Left renal cortex interstitium (tissue), 4 donors: ENCODE measurements at places on chromosomes 5 and 9.

- no peak for DNase-seq
These were observed 915 bp downstream of the HSDL2 start for GRCh38 chr9:112380825-112381221.

- no peak for DNase-seq
These were observed 382 bp upstream of the CDKN2B start for GRCh38 chr9:22009506-22009867.

GRCh38 chr5:158268286-158268685 is 409.3 kb upstream of the CLINT1 start:
- DNase-seq = no peak

GRCh38 chr5:129173771-129174170 is 79.2 kb downstream of the ISOC1 start:
- DNase-seq = no peak

DNA sequence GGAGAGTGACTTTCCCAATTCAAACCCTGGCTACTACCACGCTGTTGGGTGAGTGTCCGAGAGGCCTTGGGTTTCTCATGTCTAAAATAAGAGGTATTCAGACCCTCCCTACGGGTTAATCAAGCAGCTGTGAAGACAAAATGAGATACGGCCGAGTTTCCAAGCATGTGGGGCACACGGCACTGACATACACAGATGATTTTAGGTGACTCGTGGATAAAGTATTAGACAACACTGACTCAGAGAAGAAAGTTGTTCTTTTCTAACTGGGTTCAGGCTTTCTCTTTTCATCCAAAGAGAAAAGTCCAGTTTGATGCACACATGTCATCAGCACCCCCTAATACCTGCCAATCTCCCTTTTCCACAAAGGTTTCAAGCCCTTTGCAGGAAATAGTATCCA is 15.6 kb downstream of the FOXI1 start:
- DNase-seq = no peak

DNA sequence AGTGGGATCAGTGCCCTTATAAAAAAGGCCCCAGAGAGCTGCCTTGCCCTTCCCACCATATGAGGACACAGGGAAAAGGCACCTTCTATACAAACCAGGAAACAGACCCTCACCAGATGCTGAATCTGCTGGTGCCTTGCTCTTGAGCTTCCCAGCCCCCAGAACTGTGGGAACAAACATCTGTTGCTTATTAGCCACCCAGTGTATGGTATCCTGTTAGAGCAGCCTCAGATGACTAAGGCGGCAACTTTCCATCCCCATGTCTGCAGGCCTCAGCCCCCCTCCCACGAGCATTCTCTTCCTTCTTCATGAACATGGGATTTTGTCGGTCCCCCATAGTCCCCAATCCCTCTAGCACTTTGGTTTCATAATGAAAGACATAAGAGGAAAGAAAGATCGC is 202.5 kb upstream of the GAS1 start:
- DNase-seq = no peak

- DNase-seq = no peak
These were observed 80.6 kb upstream of the SIMC1 start for GRCh38 chr5:176157656-176158055.

DNA sequence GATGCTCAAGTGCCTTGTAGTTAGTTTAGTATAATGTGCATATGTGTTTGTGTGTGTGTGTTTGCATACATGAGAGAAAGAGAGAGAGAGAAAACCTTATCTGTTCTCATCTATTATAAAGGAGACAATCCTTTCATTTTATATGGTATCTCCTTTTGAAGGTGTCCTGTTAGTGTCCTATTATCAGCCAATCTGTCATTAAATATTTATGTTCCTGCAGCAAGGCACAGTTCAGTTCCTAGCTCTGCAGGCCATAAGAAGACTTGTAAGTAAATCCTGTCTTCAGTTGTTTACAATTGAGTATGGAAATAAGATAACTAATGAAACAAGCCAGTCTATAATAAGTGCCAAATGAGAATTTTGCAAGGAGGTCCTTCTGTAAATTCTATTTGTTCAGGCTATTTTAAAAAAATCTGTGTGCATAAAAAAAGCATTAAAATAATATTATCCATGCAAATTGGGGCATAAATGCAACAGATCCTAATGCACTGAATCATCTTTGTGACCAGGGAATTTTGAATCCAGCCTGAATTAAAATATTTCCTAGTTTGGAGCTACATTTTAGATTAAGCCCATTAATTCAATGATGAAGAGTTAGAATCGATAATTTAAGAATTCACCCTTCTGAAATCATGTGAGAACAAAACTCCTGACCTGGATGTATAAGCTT is 18.1 kb downstream of the MAP1B start:
- DNase-seq = no peak

- DNase-seq = no peak
These were observed 169.6 kb upstream of the ADRA1B start for GRCh38 chr5:159746707-159747106.

DNA sequence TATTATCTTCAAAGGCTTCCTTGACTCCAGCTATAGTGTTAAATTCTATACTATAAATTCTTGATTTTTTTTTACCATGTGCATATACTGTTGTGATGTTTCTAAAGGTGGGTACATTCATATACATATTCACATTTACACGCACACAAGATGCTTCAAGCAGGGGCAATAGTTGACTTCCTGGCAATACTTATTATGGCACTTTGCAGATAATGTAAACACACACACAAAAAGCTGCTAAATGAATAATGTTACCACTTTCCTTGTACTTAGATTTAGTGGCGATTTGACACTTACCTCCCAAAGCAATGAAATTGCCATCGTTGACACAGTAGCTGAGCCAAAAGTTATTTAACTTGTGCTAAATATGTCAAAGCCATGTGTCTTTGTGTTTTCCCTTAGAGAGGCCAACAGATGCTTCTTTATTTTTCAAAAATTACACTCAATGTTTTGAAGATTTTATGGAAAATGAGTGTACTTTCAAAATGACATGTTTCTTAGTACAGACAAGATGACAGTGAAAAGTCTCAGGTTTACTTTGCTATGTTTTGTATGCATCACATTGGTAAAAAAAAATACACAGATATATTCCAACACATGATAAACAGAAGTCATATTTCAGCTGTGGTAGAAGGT is 12.2 kb upstream of the ERAP2 start:
- DNase-seq = no peak

DNA sequence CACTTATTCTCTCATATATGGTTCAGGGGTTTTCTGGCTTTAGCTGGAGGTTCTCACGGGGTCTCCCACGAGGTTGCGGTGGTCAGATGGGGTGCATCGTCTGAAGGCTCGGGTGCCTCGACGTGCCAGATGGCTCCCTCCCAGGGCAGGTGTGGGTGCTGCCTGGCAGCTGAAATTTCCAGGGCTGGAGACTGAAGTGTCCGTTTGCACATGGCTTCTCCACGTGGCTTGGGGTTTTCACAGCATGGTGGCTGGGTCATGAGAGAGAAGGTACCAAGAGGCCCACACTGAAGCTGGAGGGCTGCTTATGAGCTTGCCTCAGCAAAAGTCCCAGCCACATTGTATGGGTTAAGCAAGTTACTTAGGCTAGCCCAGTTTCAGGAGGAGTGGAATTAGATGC is 218.6 kb downstream of the AGTPBP1 start:
- DNase-seq = no peak

DNA sequence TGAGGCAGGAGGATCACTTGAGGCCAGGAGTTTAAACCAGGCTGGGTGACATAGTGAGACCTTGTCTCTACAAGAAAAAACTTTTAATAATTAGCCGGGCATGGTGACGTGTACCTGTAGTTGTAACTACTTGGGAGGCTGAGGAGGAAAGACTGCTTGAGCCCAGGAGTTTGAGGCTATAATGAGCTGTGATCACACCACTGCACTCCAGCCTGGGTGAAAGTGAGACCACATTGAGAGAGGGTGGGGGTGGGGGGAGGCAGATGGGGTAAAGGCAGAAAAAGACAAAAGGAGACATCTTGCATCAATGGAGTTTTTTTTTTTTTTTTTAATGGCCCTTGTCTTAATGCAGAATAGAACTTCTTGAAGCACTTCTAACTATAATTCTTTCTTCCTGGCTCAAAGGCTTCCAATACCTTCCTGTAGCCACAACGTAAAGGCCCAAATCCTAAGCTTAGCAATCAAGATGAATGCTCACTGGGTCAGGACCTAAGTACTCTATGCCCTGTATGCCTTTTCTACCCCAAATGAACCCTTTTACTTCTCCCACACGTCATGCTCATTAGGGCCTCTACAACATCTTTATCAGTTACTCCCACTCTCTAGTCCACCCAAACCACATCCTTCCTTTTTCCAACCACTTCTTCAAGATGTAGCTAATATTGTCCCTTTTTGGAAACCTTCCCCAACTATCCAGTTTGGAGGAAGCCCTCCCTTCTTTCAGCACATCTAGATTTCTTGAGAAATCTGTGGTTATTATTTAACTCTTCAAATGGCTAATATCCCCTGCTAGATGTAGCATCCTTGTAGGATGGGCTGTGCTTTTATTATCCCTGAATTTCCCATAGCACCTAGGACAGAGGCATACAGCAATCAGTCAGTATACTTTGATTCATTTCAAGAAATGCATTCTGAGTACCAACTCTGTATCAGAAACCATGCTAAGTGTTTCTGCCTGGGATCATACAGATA is 40.8 kb downstream of the CSF2 start:
- DNase-seq = no peak

GRCh38 chr9:125949703-125950460 is 202.7 kb downstream of the PBX3 start:
- DNase-seq = no peak

GRCh38 chr5:149759563-149759962 is 29.5 kb downstream of the PPARGC1B start:
- DNase-seq = no peak

DNA sequence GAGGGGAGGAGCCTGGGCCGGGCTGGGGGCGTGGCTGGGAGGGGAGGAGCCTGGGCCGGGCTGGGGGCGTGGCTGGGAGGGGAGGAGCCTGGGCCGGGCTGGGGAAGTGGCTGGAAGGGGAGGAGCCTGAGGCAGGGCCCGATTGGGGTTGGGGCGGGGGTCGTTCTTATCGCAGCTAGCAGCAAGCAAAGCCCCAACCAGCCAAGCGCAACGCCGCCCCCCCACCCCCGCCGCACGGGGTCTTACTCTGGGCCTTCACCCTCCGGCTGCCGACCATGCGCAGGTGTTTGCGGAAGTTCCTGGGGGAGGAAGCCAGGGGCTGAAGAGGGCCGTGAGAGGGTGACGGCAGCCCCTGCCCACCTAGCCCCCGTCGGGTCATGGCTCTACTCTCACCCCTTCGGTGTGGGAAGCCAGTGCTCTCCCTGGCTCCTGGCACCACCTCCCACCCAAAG is 5.0 kb downstream of the NSMF start:
- DNase-seq = no peak

- DNase-seq = no peak
These were observed 22.0 kb upstream of the CEMIP2 start for GRCh38 chr9:71790296-71790695.

GRCh38 chr5:35853631-35854030 is 3.1 kb upstream of the IL7R start:
- DNase-seq = no peak

DNA sequence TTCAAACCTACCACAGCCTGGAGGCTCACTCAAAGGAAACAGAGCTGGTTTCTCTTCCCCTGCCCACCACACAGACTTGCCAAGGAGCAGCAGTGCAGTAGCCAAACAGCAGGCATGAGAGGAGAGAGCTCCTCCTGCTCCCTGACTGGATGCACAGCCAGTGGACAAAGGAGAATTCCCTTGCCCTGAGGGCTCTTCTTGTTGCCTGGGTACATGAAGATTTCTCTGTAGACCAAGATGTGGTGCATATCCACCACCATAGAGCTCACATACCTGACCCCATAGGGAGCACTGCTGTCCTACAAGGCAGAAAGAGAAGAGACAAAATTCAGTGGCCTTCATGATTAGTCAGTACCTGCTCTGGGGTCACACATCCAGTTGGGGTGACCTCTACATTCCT is 56.3 kb upstream of the SPATA31E1 start:
- no peak for DNase-seq

GRCh38 chr5:148177207-148177606 is 8.9 kb downstream of the SPINK14 start:
- DNase-seq = no peak

- DNase-seq = no peak
These were observed 123.0 kb upstream of the GRIN3A start for GRCh38 chr9:101861472-101861871.

DNA sequence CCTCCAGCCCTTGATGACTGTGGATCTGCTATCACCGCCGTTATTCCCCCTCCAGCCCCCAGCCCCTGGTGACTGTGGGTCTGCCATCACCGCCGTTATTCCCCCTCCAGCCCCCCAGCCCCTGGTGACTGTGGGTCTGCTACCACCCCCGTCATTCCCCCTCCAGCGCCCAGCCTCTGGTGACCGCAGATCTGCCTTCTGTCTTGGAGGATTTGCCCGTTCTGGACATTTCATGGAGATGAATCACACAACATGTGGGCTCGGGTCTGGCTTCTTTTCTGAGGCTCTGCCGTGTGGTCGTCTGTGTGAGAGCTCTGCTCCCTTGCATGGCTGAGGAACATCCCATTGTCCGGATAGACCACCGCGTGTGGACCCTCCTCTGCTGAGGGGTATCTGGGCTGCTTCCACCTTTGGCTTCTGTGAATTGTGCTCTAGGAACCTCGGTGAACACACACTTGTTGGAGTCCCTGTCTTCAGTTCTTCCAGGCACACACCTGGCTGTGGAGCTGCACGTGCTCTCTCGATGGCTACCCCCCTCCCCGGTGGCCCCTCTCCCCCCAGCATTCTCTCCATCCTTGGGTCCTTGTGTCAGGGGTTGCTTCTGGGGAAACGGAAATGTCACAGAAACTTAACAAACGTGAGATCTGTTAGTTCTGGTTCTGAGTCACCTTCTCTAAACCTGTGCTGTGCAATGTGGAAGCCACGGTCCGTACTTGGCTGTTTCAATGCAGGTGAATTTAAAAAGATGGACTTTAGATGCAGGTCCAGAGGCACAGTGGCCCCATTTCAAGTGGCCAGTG is 105.3 kb upstream of the COL5A1 start:
- DNase-seq = no peak

- DNase-seq = no peak
These were observed 34.8 kb upstream of the NEURL1B start for GRCh38 chr5:172606156-172606785.

DNA sequence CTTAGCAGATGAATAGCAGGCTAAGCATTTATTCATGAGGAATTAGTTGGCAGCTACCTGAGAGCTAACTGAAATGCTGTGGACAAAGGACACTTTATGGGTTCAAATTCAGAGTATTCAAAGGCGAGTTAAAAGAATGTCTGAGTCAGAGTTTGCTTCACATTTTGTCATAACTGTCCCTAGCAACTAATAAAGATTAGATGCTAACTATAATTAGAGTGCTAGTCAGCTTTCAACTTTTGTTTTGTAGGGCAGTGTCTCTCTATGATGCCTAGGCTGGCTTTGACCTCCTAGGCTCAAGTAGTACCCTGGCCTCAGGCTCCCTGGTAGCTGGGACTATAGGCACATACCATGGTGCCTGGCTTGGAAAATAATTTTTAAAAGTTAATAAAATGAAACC is 4.6 kb downstream of the SMC5 start:
- no peak for DNase-seq
